ENCODE measurements at places on chromosomes 5 and 9.

- DNase-seq = no peak
These were observed 213.4 kb downstream of the MARCHF11 start for GRCh38 chr5:15966066-15966640.

- DNase-seq = no peak
These were observed 47.7 kb upstream of the TESK1 start for GRCh38 chr9:35557320-35557719.

DNA sequence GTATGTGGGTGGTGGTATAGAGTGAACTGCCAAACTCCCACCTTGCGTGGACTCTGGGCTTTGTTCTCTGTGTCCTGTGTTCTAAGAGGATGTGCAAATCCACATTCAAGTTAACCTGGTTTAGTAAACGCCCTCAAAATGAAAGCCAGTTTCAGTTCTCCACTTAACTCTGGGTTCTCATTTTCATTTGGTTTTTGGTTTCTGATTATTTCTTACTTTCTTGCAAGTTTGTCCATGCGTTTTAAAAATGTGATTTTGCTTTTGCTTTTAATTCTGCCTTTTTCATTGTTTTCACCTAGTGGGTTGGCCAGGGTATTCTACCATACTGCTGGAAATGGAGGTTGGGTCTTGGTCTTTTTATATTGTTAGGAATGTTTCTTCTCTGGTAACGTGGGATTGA, 38.2 kb downstream of the GALNT10 start:
- no peak for DNase-seq

DNA sequence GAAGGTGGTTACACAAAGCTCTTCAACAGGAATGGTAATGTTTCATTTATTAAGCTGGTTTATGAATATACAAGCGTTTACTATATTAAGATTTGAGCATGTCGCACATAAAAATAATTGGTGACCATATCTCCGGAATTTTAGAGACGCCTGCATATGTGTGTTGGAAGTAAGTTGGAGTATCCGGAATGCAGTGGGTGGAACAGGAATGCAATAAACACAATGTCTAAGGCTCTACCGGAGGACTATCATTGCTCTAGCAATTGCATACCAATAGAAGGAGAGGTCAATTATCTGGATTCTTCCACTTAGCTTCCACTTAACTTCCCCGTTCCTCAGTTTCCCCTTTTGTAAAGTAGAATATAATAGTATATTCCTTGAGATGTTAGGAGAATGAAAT, 1.1 kb upstream of the CEP78 start:
- DNase-seq = no peak
